Ovary (tissue), 10 donors: ENCODE measurements at places on chromosomes 11 and 22. TPM values are rescaled to one million over a fixed set of nuclear protein-coding genes. Genes with fewer than 3 reads are reported as not detected.
A peak's percentile ranks its signal among the peaks of the same experiment; 100 is the strongest.

DNA sequence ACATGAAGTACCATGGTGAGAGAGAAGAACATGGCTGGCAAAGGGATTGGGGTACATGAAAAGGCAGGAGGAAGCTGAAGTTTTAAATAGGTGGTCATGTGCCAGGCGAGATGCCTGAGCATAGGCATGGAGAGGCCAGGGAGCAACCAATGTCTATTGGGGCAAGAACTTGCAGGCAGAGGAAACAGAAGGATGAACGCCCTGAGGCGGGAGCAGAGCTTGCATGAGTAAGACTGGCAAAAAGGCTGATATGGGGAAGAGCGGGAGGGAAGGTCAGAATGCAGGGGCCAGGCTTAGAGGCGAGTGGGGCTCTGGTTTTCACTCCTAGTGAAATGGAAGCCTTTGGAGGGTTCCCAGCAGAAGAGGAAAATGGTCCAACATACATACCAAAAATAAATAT, 52.5 kb upstream of the VSTM5 start:
- no peak for DNase-seq

GRCh38 chr11:57116654-57117053, 65.1 kb upstream of the LRRC55 start:
- no peak for DNase-seq

DNA sequence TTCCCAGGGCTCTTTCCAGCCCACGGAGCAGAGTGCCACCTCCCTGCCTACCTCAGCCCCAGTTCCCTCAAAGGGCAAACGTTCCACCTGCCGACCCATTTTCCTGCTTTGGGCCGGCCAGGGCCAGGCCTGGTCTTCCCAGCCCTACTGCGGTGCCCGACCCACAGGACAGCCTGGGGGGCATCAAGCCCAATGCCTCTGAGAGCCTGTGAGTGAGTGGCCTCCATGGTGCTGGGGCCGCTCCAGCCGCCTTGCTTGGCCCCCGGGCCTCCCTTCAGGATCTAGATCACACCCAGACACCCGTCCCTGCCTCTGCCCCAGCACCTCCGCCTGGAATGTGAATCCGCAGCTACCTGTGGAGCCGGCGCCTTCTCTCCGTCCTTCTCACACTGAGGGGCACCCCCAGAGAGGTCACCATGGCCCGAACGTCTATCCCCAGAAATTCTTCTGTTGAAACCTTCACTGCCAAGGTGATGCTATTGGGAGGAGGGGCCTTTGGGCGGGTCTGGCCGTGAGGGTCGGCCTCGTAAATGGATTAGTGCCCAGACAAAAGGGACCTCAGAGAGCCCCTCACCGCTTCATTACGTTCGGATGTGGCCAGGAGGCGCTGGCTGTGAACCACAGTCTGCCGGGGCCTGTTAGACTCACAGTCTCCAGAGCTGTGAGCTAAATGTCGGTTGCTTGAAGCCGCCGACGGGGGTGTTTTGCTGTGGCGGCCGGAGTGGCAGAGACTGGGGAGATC, 36.2 kb upstream of the BRSK2 start:
- no peak for DNase-seq

GRCh38 chr22:17981497-17981896, 42.9 kb downstream of the MICAL3 start:
- DNase-seq, result no peak

GRCh38 chr11:134346101-134346975, 14.6 kb downstream of the GLB1L2 start:
- peak; percentile 17 for DNase-seq

DNA sequence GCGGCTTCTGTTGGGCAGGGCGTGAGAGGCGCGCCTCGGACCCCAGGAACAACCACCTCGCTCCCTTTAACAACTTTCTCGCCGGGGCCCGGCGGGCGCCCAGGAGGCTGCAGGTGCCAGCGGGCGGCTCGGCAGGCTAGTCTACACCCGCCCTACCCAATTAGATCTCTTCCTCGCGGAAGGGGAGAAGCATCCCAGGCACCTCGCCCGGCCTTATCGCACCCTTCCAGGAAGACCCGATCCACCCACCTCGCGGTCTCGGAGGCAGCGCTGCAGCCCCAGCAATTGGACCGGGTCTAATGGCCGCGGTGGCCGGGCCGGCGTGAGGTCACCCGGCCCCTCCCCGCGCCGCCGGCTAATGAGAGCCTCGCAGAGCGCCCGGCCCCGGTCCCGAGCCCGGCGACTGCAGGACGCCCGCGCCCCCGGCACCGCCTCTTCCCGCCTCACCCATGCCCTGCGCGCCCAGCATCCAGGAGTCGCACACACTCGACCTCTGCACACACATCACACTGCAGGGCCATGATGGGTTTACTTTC, at the start of gene PLAAT3:
Gene PLAAT3, minus strand, starts transcription at position 298 of the 536 bp plus-strand sequence. CDS start 419 bp downstream, outside the sequence.
- DNase-seq, result peak; percentile 82

DNA sequence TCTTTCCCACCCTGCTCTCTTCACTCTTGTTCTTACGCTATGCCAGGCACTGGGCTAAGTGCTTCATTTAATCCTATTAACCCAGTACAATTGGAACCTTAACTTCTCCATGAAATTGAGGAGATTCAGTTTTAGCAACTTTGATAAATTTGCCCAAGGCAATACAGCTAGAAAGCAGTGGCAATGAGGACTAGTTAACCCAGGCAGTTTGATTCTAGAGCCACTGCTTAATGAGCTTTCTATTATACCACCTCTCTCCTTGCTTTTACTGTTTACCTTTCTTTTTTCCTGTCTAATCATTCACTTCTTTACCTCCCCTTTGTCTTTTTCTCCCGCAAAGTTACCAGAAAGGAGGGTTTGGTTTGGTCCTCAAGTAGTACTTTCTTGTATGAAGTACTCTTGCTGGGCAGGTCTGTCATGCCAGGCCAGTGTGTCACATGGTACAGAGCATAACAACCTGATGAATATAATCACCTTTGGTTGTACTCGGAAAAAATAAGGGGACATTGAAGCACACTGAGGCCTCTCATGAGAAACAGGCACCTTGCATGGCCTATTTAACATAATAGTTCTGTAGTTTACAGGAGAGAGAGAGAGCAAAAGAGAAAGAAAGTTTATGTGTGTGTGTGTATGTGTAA, 70.6 kb downstream of the PDHX start:
- DNase-seq, result no peak

- DNase-seq, result no peak
Observed at GRCh38 chr11:119782739-119783072, 53.7 kb upstream of the NECTIN1 start.

DNA sequence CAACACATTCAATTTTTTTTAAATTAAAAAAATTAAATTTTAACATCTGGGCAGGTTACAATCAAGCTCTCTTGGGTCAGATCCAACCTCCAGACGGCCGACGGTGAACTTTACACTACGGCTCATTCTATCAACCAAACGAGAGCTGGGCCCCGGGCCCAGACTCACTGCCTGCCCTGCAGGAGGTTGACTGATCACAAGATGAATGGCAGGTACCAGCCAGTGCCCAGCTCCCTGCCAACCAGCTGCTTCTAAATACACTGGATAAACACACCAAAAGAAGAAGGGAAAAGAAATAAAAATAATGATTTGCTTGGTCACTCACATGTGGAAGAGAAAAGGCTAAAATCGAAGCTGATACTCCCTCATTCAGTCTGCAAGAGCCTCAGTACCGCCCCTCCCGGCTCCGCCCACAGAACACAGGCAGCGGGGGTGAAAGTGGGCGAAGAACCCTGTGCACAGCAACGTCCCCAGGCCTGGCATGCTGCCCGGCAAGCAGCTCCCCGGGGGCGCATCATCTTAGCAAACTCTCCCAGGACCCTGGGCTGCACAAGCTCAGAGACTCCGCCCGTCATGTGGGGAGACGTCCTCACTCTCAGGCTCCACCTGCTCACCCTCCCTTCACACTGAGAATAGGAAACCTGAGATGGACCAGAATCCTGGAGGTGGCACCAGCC, 303.4 kb downstream of the SHANK2 start:
- no peak for DNase-seq

DNA sequence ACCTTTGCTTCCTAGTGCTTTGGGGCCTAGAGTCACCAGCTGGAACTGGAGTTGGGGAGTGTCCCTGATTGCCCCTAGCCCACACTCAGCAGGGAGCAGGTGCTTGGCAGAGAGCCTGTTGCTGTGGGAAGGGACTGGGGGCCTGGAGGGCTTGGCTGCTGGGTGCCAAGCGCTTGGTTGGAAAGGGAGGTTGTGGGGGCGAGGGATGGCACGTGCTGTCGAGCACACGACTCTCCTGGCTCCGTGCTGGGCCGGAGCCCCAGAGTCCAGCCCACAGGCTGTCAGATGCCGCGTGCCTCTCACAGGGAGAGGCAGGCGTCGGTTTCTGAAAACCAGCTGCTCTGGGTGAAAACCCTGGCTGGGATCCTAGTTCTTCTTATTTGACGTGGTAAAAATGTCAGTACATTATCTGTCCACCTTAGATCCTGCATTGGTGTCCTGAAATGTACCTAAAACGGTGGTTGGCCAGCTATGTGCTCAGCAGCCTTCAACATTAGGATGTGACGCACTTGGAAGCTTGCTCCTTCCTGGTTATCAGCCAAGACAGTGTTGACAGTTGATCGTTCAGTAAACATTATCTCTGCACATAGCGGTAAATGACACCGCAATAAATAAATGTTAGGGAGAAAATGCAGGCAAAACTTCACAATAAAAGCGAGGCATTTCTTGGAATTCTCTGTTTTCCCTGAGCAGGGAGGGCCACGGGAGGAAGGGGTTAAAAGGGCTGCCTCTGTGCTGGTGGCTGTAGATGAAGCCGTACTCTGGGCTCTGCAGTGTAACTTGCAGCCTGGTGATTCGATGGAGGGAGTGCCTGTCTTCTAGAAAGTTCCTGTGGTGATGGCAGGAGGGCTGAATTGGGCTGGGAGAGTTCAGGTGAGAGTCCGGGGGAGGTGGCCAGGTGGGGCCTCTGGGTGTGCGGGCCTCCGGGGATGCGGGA, 29.2 kb downstream of the GRAMD4 start:
- no peak for DNase-seq

DNA sequence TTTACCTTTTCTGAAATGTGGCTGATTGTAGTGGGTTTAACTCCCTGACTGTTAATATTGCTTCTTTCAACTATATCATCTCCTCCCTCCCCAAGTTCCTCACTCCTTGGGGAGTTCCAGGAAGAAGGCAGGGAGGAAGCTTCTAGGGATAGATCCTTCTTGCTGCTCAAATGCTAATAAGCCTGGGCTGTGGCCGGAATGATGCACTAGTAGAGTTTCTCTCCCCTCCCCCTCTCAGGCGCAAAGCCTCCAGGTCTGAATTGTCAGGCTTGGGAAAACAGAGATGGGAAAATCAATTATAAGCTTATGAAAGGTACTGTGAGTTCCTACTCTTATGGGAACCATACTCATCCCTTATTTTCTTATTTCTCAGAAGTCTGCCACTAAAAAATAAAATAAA, 30.8 kb downstream of the FEZ1 start:
- no peak for DNase-seq

DNA sequence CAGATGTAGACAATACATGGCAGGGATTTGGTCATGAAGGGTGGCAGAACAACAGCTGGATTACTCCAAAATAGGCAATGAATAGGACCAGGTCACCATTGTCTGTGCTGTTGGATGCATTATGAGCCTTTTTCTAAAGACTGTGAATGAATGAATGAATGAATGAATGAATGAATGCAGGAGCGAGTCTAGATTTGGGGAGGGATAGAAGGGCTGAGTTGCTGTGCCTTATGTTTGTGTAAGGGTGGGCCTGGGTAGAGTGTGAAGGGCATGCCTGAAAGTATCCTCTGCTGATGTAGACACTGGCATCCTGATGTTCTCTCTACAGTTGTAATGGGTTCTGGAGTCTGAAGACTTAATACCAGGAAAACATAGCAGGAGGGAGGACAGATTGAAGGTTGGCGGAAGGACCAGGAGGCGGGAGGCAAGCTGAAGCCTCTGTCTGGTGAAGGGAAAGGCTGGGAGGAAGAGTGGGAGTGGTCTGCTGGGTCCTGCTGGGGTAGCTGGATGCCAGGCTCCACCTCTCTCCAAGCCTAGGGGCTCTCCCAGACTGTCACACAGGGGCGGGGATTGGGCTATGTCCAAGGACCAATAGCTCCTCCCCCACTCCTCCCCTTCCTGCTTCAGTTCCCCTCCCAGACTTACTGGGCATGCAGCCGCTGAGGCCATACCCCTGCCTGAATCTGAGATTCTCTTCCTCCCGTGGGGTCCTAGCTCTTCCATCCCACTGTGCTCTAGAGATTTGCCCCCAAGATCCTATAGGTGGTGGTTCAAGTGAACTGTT, 4.8 kb downstream of the TRIM3 start:
- DNase-seq, result peak; percentile 89

DNA sequence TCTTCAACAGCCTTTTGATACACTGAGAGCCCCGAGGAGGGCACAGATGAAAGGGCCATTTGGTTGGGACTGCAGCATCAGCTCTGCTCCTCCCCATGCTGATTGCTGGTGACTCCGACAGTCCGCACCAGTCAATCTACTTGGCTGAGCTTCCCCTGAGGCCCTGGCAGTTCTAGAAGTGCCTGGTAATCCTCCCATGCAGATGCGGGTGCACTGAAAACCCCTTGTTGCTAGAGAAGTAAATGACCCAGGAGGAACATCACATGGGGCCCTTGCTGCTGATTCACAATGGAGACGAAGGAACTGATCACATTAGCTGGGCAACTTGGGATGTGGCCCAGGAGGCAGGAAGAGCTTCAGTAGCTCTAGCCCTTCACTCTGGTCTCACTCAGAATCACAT, 35.2 kb upstream of the RIC3 start:
- no peak for DNase-seq

DNA sequence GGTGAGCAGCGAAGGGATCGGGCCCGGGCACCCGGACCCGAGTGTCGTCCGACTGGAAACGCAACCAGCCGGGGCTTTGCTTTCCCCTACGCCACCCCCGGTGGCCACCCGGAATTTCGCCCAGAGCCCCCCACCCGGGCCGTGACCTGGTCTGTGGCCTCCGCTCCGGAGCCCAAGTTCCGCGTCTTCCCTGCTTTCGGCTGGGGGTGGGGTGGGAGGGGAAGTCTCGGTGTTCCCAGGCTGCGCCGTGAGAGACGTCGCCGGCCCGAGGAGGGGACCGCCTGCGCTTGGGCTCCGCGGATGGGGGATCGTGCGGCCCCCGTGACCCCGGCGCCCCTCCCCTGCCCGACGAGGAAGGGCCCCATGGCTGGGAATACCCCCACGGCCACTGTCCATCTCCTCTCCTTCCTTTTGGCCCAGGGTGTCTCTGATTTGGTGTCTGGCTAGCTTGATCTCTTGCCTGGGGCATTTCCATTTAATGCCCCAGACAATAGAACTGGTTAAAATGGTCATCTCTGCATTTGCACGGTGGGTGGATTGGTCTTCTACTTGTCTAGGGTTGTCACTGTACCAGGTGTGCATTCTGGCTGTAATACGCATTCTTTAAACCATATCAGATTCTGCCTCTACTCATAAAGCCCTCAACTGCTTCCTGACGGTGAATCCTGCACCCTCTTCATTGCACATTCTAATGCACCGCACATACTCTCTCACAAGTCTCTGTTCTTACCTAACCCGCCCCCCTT, 789 bp downstream of the SIK2 start:
- no peak for DNase-seq

GRCh38 chr22:29205252-29205593, 473 bp upstream of the EMID1 start:
- DNase-seq, result no peak

- DNase-seq, result no peak
Observed at GRCh38 chr11:103737037-103737622, 299.3 kb upstream of the DDI1 start.

GRCh38 chr22:47030143-47030661, 267.8 kb downstream of the TBC1D22A start:
- no peak for DNase-seq

LRRC74B gene
- 0.25 TPM for total RNA-seq

GNAZ gene
- 15.3 TPM for total RNA-seq

CCDC188 gene
- 0.27 TPM for total RNA-seq

PKP3 gene
- 7.1 TPM for total RNA-seq

A4GALT gene
- total RNA-seq, result 11.7 TPM
